Tibial nerve (tissue), 4 donors: ENCODE measurements at places on chromosomes 3 and 15.
A peak's percentile ranks its signal among the peaks of the same experiment; 100 is the strongest.

- no peaks in the 10 kb centered on the region for H3K27me3 ChIP-seq
- no peak overlapping the region for H3K27ac ChIP-seq
- no peak overlapping the region for H3K4me3 ChIP-seq
- no peak for DNase-seq
Measured at GRCh38 chr3:1442271-1442670, 349.4 kb downstream of the CNTN6 start.

- no peaks in the 10 kb centered on the region for H3K36me3 ChIP-seq
- no peaks in the 10 kb centered on the region for H3K4me1 ChIP-seq
Measured at GRCh38 chr15:100645671-100646070, 43.3 kb downstream of the ASB7 start.

GRCh38 chr3:138114988-138115971 is at the start of gene DZIP1L:
Gene DZIP1L (minus strand): TSS chr3:138115608. CDS start chr3:138103971, 11,637 bp downstream.
- H3K27me3 ChIP-seq, result no peaks in the 10 kb centered on the region
- peaks cover 6% of the 10 kb centered on the region for H3K4me1 ChIP-seq
- peak within 1 kb of the TSS; percentile 82 for H3K4me3 ChIP-seq
- peak within 1 kb of the TSS; percentile 86 for H3K27ac ChIP-seq

- no peak for DNase-seq
- no peak overlapping the region for H3K27ac ChIP-seq
- peaks cover 46% of the 10 kb centered on the region for H3K27me3 ChIP-seq
- no peak overlapping the region for H3K4me3 ChIP-seq
- H3K36me3 ChIP-seq, result no peaks in the 10 kb centered on the region
- H3K4me1 ChIP-seq, result no peaks in the 10 kb centered on the region
Measured at GRCh38 chr15:101499863-101500713, 10.6 kb upstream of the PCSK6 start.

DNA sequence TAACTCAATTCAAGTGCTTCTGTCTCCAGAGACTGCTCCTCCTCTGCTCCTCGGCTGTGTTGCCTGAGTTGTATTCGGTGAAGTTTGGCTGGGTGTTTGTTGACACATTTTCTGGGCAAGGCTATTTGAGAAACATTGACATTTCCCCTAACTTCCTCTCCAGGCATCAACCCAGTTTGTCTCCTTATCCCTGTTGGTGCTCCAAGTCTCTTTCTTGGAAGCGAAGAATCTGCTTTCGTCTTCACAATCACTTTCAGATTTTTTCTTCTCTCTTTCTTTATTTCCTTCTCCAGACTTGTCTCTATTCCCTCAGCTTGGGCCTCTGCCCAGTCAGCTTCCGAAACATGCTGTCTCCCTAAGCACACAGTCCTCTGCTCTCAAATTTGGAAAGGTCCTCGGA is 84.7 kb downstream of the ETV5 start:
- no peaks in the 10 kb centered on the region for H3K4me1 ChIP-seq
- no peak for DNase-seq
- H3K27ac ChIP-seq, result peak overlapping the region; percentile 61
- no peaks in the 10 kb centered on the region for H3K36me3 ChIP-seq
- peak overlapping the region; percentile 8 for H3K4me3 ChIP-seq
- H3K27me3 ChIP-seq, result no peaks in the 10 kb centered on the region

DNA sequence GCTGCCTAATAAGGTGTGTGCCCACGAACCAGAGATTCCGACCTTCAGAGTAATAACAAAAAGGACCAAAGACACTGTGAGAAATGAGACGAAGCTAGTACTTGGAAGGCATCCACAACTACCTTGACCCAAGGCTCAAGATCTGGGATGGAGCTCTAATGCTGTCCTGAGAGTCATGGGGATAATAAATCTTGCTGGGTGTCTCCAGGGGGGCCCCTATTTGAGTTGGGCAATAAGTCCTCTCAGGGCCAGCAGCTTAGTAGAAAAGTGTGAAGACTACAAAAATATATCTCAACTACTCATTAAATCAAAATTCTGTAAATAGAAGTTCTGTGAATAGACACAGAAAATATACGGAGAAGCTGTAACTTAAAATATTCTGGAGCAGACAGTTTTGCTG is 2.9 kb upstream of the NDN start:
- H3K4me1 ChIP-seq, result no peaks in the 10 kb centered on the region
- H3K27me3 ChIP-seq, result no peaks in the 10 kb centered on the region
- H3K36me3 ChIP-seq, result no peaks in the 10 kb centered on the region
- DNase-seq, result no peak

DNA sequence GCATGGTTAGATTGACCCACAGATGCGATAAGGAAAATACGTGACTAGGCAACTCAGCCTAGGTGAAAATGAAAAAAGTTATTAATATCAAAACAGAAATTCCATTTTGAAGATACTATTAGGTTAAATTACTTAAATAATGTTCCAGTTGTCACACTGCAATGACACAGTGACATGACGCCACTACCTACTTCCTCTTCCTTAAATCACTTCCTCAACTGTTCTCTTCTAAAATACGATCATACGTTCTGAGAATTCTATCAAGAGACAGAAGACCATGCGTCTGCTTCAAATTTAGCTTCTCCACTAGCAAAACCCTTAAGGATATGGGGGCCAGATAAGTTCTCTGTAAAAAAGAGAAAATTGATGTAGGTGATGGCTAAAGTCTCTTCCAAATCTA is 18.2 kb downstream of the CMTM6 start:
- no peak overlapping the region for H3K4me3 ChIP-seq
- no peaks in the 10 kb centered on the region for H3K36me3 ChIP-seq
- DNase-seq, result no peak
- H3K27me3 ChIP-seq, result no peaks in the 10 kb centered on the region
- H3K27ac ChIP-seq, result peak overlapping the region; percentile 46
- H3K4me1 ChIP-seq, result no peaks in the 10 kb centered on the region

GRCh38 chr3:187612656-187613055 is 57.5 kb downstream of the SST start:
- no peak overlapping the region for H3K27ac ChIP-seq
- DNase-seq, result no peak
- H3K4me1 ChIP-seq, result peaks cover 18% of the 10 kb centered on the region
- no peak overlapping the region for H3K4me3 ChIP-seq
- no peaks in the 10 kb centered on the region for H3K36me3 ChIP-seq

DNA sequence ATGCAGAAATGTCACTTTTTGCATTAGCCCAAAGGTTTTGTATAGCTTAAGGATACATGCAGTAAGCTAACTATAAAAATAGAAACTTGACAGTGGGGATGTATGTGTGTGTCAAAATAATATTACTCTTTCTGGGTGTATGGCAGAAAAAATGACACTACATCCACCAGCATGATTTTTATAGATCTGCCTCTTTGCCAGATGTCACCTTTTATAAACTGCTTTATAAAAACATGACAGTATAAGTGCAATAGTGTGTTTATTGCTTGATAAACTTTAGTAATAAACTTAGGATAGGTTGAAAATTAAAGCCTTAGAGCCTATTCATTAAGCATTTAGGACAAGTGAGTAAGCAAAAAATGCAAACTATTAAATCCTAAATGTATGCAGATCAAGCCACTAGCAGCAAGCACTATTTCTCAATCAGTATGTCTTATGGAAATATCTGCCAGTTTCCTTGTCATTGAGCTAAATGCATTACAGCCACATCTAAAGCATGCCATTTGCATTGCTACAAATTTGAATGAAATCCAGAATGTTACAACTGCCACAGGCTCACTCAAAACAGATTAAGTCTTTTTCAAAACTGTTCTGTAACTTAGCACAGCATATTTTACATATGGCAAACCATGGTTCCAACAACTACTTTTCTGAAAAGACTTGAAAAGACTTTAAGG is 935.0 kb downstream of the FHIT start:
- no peak overlapping the region for H3K4me3 ChIP-seq
- no peak for DNase-seq
- H3K27ac ChIP-seq, result no peak overlapping the region
- H3K4me1 ChIP-seq, result no peaks in the 10 kb centered on the region

GRCh38 chr3:142828703-142829305 is 60.1 kb downstream of the PCOLCE2 start:
- no peak overlapping the region for H3K4me3 ChIP-seq
- H3K36me3 ChIP-seq, result no peaks in the 10 kb centered on the region
- DNase-seq, result peak; percentile 60
- H3K4me1 ChIP-seq, result no peaks in the 10 kb centered on the region
- no peaks in the 10 kb centered on the region for H3K27me3 ChIP-seq
- no peak overlapping the region for H3K27ac ChIP-seq

- H3K36me3 ChIP-seq, result no peaks in the 10 kb centered on the region
- no peak for DNase-seq
- no peak overlapping the region for H3K4me3 ChIP-seq
- peak overlapping the region; percentile 4 for H3K27ac ChIP-seq
- no peaks in the 10 kb centered on the region for H3K27me3 ChIP-seq
Measured at GRCh38 chr3:38459499-38460048, 5.9 kb downstream of the ACVR2B start.

DNA sequence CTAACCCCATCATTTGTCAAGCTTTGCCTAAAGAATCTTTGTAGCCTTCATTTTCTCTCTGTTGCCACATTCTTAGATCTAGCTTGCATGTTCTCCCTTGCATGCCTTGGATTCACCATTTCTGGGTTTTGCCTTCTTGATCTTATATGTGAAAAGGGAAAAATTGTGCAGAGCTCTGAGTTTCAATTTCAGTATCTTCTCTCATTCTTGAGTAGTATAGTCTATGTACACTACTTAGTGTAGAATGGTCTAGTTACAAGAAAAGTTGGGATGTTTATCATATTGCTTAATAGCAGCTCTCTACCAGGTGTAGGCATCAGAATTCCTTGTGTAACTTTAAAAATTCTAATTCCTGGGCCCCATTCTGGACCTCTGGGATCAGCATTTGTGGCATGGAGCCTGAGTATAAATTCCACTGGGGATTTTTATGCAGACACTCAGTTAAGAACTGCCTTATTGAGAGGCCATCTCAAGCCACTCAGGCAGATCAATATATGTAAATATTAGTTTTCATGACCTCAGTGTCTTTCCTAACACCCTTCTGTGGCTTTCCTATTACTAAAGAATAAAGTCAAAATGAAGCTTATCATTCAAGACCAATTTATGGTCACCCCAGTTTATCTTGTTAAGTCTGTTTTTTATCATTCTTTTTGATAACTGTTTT is 23.4 kb downstream of the GTF2E1 start:
- no peak overlapping the region for H3K4me3 ChIP-seq
- H3K27me3 ChIP-seq, result no peaks in the 10 kb centered on the region
- H3K27ac ChIP-seq, result no peak overlapping the region

GRCh38 chr15:43872416-43873020 is 45.7 kb downstream of the WDR76 start:
- H3K36me3 ChIP-seq, result no peaks in the 10 kb centered on the region
- H3K27ac ChIP-seq, result no peak overlapping the region
- DNase-seq, result peak; percentile 58
- no peak overlapping the region for H3K4me3 ChIP-seq
- H3K4me1 ChIP-seq, result no peaks in the 10 kb centered on the region
- H3K27me3 ChIP-seq, result no peaks in the 10 kb centered on the region

DNA sequence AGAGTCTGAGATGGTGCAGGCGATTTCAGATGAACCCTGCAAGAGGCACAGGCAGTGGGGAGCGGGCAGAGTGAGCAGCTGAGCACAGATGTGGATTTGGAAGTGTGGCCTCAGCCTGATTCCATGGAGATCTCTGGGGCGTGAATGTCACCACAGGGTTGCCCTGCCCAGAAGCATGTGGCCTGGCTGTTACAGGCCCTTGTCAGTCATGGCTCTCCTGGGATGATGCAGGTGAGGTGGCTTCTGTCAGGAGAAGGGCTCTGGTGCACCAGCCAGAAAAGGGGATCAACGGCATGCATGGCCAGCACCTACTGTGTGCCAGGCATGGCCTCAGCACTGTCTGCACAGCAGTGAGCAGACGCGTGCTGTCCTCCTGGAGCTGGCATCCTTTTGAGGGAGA is 11.9 kb downstream of the HDAC11 start:
- no peak for DNase-seq
- H3K27ac ChIP-seq, result peak overlapping the region; percentile 77

GRCh38 chr15:42494998-42495360 is 455 bp upstream of the SNAP23 start:
- peak overlapping the region; percentile 84 for H3K4me3 ChIP-seq
- no peaks in the 10 kb centered on the region for H3K27me3 ChIP-seq
- peaks cover 34% of the 10 kb centered on the region for H3K4me1 ChIP-seq
- H3K27ac ChIP-seq, result peak overlapping the region; percentile 96
- H3K36me3 ChIP-seq, result no peaks in the 10 kb centered on the region

DNA sequence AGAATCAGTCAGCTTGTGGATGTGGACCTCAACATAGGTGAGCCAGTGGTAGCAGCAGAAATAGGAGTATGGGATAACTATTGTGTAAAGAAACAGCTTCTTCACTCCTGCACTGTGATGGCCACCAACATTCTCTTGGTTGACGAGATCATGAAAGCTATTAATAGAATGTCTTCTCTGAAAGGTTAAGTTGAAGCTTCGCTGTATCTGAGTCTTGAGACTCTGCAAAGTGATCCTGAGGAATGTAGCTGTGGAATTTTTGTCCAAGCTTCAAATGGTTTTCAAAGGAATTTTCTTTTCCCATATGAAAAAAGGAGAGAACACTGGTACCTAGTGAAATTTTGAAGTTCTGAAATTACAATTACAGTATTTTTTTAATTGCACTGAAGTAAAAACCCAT is 146.3 kb downstream of the GMNC start:
- no peak overlapping the region for H3K4me3 ChIP-seq
- H3K4me1 ChIP-seq, result no peaks in the 10 kb centered on the region
- no peak overlapping the region for H3K27ac ChIP-seq
- no peaks in the 10 kb centered on the region for H3K36me3 ChIP-seq

- no peak overlapping the region for H3K4me3 ChIP-seq
- H3K27ac ChIP-seq, result no peak overlapping the region
- DNase-seq, result no peak
Measured at GRCh38 chr3:143559296-143559695, 289.0 kb downstream of the SLC9A9 start.

DNA sequence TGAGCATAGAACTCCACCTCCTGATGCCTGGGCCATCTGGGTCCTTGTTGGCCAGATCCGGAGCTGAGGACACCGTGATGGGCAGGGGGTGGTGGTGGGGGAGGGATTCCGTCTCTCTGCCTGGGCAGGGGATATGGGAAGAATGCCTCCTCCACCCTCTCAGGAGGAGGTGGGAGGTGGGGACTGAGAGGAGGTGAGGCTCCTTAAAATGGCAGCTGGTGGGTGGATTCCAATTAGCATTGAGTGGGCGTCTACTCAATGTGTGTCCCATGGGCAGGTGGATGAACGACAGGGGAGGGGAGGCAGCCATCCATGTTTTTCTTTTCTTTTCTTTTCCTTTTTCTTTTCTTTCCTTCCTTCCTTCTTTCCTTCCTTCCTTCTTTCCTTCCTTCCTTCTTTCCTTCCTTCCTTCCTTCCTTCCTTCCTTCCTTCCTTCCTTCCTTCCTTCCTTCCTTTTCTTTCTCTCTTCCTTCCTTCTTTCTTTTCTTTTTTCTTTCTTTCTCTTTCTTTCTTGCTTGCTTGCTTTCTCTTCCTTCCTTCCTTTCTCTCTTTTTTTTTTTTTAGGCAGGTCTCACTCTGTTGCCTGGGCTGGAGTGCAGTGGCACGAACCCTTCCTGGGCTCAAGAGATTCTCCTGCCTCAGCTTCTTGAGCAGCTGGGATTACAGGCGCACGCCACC is 5.0 kb downstream of the SLC28A1 start:
- H3K27me3 ChIP-seq, result no peaks in the 10 kb centered on the region
- H3K4me1 ChIP-seq, result no peaks in the 10 kb centered on the region
- no peaks in the 10 kb centered on the region for H3K36me3 ChIP-seq

DNA sequence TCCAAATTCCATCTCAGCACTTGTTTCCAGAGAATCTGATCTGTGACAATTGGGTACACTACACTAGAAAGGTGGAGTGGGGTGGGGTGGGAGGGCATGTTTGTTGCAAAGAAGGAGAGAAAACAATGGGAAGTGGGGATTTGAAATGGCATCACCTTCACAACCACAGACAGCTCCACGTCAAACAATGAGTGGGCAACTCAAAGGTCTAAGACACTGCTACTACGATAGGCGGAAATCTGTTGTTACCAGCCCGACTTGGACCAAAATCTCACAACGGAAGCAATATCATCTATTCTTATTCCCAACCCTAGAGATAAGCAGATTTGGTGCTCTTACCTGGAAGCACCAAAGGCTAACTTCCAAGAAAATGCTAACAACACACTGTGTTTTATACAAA is 3.3 kb downstream of the CYP19A1 start:
- H3K4me1 ChIP-seq, result no peaks in the 10 kb centered on the region
- DNase-seq, result no peak
- no peaks in the 10 kb centered on the region for H3K27me3 ChIP-seq
